ENCODE measurements at places on chromosomes 5 and 9.

- no peak for DNase-seq
Measured at GRCh38 chr9:933356-933755, 43.1 kb upstream of the DMRT3 start.

GRCh38 chr9:82117026-82117811, 128.6 kb downstream of the SPATA31D1 start:
- no peak for DNase-seq

GRCh38 chr9:111114486-111114885, 76.2 kb upstream of the LPAR1 start:
- no peak for DNase-seq

GRCh38 chr5:176680226-176680563, 32.9 kb downstream of the TSPAN17 start:
- no peak for DNase-seq

- DNase-seq: peak; percentile 31
Measured at GRCh38 chr5:158819840-158820620, 279.7 kb downstream of the EBF1 start.
